ENCODE measurements at places on chromosomes 4 and X.
A peak's percentile ranks its signal among the peaks of the same experiment; 100 is the strongest.

- peak; percentile 3 for DNase-seq
Observed at GRCh38 chr4:141657550-141658250, 21.3 kb downstream of the IL15 start.

DNA sequence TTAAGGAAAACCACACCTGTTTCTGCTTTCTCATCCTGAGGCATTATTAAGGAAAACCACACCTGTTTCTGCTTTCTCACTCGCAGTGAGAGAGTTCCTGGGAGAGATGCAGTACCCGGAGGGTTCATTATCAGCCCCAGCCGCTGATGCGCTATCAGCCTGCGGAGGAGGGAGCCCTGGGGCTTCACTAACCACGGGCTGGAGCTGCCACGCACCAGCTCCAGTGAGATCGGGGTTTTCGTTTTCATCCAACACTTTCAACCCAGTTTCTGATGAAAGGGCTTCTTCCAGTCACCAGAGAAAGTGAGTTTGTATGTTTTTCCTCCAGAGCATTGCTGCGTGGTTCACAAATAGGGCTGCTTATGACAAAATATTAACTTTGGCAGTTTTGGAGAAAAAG is 93.2 kb upstream of the PRKX start:
- no peak for DNase-seq

- no peak for DNase-seq
Observed at GRCh38 chr4:89939546-89939945, 44.9 kb downstream of the MMRN1 start.

GRCh38 chr4:11618666-11619282 is 190.1 kb upstream of the HS3ST1 start:
- DNase-seq, result no peak

DNA sequence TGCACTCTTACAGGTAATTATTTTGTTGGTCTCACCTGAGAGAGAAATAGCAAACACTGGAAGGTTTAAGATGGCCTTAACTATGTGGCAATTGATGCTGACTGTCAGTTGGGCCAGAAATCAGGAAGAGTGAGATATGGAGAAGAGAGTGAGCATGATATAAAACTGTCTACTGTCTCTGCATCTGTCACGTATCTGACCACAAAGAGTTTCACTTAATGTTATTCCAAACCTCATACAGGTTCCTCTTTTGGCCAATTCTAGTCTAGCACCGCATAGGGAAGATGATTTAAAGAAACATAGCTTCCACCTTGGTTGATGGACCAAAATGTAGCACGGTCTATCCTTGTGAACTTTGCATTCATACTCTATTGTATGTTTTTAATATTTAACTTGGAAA is 381.0 kb upstream of the BOD1L1 start:
- DNase-seq, result peak; percentile 21

- no peak for DNase-seq
Observed at GRCh38 chrX:19443869-19444526, 71.3 kb downstream of the MAP3K15 start.
